CD4-positive, alpha-beta memory T cell (primary cell): ENCODE measurements at places on chromosomes 13 and 19.
A peak's percentile ranks its signal among the peaks of the same experiment; 100 is the strongest.

DNA sequence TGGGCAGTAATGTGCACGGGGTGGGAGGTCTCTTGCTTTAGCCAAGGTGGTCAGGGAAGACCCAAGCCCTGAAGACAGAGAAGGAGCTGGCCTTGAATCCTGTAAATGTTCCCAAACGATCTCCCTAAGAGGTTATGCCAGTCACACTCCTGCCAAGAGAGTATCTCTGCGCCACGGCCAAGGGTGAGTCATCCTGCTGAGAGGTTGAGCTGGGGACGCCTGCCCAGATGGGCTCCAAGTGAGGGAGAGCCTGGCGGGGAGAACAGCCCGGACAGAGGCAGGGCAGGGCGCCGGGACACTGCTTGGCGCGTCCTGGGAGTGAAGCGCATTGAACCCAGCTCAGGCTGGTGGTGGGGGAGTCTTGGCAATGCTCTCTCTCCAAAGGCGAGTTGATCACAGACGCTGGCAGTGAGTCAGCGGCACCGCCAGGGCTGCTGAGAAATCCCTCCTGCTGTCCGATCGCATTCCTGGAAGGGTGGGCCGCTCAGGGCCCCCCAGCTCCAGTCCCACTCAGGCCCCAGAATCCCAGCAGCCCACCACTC is 16.4 kb downstream of the SULT2B1 start:
- DNase-seq, result no peak

GRCh38 chr13:27923794-27924528 is 4.2 kb downstream of the PDX1 start:
- DNase-seq, result no peak

DNA sequence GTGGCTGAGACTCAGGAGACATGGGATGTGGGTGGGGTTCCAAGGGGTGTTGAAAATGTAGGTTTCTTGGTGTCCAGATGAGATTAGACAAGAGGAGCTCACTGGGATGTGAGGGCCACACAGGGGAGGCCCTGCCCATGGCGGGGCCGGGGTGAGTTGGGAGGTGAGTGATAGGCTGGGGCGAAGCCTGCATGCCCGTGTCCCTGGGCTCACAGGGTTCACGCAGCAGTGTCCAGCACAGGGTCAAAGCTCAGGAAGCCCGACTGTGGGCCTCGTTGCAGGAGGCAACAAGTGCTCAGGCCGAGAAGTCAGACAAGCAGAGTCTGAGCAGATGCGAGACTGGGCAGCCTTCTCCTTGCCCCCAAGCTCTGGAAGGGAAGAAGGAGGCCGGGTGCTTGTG is 27.2 kb downstream of the CCDC8 start:
- DNase-seq, result no peak

DNA sequence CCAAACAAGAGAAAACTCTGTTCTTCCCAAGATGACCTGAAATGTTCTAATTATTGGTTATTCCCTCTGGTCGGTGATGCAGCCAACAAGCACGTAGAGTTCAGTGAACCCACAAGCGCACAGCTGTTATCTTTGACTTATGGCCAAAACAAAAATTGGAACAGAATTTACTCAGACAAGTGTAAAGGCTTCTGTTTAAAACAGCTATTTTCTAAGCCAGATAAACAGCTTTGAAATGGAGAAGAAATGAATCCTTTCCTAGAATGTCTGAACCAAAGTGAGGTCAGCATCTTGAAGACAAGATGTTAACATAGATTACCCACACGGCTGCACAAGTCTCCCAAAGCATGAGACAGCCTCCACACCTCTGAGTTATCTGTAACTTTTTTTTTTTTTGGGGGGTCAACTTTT is 669.2 kb downstream of the DIAPH3 start:
- no peak for DNase-seq

DNA sequence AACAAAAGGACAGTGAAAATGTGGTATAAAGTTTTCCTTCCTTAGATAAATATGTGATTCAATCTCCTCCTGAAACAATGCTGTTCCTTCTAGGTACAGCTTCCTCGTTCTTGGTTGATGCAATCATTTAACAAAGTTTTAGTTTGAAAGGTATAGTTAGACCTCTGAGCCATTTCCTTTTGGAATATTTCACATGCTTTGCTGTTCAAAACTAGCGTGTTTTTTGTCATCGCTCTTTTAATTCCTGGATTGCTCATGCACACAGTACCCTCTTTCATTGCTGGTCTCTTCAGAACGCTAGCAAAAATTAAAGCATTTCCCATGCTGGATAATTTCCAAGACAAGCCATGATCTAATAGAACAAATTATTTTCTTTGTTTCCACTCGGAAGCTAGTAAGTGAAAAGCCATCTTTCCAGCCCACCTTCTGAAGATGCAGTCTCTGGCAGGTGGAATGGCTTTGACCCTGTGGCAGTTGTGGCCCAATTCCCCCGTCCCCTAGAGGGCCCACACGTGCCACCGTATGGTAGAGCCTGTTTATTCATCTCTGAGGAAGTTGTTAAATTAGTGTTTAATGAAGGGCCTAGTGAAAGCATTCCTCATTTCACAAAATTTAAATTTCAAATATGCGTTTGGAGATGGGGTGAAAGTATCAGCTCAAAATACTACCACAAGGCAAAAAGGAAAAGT is 1040.6 kb upstream of the SLC10A2 start:
- no peak for DNase-seq

DNA sequence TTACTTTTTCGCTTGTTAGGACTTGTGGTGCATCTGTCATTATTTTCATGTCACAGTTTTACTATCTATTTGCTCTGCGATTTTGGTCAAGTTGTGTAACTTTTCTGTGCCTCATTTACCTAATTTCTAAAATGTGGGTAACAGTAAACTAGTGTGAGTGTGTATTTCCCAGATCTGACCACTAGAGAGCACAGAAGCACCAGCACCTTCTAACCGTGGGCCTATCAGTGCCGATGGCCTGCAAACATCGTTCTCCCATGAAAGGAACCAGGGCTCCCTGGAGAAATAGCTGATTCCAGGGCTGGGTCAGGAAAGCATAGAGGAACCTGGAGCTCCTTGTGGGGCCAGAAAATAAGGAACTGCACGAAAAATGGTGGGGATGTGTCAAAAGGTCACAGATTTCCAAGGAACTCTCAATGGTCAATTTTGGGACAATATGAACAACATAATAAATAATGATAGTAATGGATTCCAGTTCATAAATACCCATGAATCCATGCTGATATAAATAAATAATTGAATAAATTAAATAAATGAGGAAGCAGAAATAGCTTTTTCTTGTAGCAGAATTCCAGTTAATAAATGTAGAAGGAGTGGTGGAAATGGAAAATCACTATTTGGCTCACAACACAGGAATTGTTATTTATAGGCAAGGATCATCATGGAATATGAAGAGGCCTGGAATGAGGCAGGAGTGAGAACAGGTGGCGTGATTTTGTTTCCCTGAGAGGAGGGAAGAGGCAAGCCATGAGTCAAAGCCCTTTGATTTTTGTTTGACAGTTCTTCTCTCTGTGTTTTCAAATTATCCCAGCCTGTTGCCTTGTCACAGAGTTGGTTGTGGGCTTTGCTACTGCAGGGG is 31.1 kb downstream of the CEACAM8 start:
- DNase-seq, result peak; percentile 9

- peak; percentile 89 for DNase-seq
Measured at GRCh38 chr19:54464044-54464629, 559 bp upstream of the LENG9 start.

DNA sequence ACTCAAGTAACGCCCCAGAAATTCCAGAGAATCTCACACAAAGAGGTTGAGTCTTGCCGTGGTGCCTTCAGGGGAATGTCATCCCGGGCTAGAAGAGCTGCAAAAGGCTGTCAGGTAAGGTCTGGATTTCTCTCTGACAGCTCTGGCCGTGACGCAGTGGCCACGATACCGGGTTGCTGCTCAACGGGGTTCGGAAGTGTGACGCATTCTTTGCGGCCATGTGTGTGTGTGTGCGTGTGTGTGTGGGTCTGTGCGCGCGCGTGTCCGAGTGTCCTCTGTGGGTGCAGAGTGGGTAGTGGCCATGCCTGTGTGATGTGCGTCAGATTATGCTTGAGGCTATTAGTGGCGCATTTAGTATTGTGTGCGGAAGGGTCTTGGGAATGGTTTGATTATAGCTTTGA is 306 bp downstream of the ZNF540 start:
- peak; percentile 70 for DNase-seq

DNA sequence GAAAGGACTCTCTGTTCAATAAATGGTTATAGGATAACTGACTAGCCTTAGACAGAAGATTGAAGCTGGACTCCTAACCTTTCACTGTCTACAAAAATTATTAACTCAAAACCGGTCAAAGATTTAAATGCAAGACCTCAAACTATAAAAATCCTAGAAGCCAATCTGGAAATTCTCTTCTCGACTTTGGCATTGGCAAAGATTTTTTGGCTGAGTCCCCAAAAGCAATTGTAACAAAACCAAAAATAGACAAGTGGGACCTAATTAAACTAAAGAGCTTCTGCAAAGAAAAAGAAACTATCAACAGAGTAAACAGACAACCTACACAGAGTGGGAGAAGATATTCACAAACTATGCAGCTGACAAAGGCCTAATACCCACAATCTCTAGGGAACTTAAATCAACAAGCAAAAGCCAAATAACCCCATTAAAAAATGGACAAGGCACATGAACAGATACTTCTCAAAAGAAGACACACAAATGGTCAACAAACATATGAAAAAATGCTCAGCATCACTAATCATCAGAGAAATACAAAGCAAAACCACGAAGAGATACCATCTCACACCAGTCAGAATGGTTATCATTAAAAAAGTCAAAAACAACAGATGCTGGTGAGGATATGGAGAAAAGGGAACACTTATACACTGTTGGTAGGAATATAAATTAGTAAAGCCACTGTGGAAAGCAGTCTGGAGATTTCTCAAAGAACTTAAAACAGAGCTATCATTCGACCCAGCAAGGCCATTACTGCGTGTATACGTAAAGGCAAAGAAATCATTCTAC is 266.3 kb downstream of the DNAJC15 start:
- DNase-seq, result no peak

GRCh38 chr19:40717325-40717879 is 490 bp downstream of the ITPKC start:
- no peak for DNase-seq

GRCh38 chr13:38395497-38395788 is 45.8 kb downstream of the UFM1 start:
- no peak for DNase-seq

DNA sequence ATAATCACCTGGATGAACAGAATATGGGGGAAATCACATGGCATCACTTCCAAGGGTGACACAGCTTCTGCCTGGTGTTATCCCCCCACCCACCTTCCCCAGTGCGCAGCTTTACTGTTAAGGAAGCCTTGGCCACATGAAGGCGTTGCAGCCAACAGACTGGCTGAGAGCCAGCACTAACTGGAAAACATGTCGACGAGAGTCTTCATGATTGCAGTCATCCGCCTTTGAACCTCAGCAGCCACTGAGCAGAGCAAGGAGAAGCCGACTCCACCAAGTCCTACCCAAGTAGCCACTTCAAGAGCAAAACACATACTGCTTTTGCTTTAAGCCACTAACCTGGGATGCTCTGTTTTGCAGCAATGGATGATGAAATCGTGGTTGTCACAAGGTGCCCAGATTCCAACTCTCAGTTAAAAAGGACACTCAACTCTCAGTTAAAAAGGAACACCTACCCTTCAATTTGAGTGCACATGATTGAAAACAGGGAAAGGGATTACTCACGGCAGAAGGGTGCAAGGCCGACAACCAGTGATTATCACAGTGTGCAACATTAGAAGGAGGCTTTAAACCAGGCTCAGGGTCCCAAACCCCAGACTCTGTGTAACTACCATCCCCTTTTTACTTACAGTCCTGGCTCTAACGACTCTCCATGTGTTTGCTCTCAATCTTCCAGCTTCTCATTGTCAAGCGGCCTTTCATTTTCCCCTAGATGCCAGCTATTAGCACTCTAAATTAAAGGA is 149.1 kb downstream of the KLF12 start:
- DNase-seq, result peak; percentile 81

DNA sequence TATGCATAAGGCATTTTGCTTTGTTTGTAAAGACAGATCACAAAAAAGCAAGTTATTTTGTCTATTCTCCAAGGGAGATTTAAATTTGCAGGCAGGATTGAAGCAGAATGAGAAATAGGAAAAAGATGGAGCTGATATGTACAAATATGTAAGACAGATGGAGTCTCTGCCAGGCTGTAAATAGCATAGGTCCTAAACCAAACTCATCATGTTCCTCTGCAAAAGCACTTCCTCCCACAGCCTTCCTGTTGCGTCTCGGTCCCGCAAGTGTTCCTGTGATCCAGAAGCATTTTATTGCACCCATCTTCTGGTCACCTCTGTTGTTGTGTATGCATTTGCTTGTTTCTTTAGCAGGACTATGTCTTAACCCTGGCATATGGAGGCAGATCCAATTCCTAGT is 95.7 kb upstream of the CLDN10 start:
- DNase-seq, result no peak
